ENCODE measurements at places on chromosomes 6 and 20.

- DNase-seq: no peak
These were observed 151.5 kb upstream of the MLIP start for GRCh38 chr6:53959717-53960116.

DNA sequence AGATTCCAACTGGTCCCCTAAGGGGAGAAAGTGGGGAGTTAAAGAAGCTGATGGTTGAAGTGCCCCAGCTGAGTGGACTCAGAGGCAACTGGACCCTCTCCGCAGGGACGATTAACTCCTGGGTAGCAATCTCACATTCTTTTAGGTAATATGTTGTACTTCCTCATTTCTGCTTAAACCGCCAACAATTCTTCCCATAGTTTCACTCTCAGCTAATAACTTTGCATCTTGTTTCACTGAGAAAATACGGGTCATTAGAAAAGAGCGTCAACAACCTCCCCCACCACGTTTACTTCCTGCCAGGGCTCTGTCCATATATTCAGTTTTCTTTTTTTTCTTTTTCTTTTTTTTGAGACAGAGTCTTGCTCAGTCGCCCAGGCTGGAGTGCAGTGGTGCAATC, 39.5 kb upstream of the CHD6 start:
- no peak for DNase-seq

GRCh38 chr20:54132612-54133433, 41.0 kb downstream of the CYP24A1 start:
- DNase-seq: peak; percentile 81

- no peak for DNase-seq
These were observed 40.3 kb downstream of the UQCC2 start for GRCh38 chr6:33670971-33671743.

DNA sequence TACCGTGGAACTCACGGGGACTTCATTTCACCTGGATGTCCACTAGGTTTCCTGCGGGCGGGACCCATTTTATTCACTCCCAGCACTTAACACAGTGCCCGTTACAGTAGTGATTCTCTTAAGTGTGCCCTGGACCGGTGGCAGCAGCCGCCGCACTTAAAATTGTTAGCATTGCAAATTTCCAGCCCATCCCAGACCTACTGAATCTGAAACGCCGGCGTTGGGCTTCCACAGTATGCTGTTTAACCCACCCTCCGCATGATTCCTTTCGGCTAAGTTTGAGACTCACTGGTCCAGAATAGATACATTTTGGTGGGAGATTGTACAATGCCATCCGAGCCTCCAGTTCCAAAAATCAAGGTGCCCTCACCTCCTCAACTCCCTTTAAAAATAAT, 967 bp downstream of the SMPDL3A start:
- DNase-seq: peak; percentile 57

DNA sequence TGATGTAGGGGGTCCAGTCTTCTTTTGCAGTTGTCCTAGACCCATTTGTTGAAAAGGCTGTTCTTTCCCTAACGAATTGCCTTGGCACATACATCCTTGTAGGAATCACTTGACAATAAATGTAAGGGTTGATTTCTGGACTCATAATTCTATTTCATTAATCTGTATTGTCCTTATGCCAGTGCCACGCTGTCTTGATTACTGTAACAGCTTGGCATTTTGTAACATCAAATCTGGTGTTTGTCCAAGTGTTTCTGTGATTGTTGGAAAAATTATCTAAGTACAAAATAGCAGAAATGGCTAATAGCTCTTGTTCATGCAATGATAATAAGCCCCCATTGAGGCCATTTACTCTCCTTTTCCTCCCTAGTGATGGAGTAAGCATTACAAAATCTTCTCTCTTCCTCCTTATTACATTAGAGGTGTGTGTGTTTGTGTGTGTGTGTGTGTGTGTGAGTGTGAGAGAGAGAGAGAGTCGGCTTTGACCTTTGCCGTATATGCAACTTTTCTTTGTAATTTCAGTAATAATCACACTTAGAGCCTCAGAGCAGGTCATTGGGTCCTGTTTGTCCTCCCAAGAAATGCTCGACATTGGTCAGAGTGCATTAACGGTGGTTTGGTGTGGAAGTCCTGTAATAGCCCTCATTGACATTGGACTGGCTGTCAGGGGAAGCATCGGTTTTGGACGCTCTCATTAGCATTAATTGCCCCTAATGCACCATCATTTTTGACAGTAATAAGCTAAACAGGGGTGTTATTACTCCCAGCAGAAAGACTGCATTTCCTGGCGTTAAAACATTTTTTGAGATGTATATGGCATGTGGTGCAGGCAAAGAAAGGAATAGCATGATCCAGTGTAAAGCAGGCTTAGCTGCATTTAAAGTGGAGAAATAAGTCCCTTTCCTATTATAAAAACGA, 40.7 kb upstream of the MROH8 start:
- no peak for DNase-seq

GRCh38 chr6:50935442-50935841, 116.8 kb downstream of the TFAP2B start:
- no peak for DNase-seq

- peak; percentile 73 for DNase-seq
These were observed 161.2 kb downstream of the EYA2 start for GRCh38 chr20:47055699-47056369.

DNA sequence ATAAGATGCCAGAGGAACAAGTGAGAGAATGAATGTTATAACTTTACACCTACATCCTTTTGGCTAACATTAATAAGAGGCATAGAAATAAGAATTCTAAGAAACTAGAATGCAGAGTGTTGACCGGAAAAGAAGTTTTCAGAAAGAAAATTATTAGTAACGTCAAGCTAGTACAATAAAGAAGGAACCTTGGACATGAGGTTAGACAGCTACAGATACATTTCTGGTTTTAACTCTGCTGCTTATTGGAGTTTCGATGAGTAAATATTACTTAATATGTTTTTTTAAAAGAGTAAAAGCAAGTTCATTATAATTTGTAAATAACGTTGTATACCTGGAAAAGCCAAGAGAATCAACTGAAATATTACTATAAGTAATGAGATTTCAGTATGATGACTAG, 22.7 kb downstream of the TAB2 start:
- no peak for DNase-seq

DNA sequence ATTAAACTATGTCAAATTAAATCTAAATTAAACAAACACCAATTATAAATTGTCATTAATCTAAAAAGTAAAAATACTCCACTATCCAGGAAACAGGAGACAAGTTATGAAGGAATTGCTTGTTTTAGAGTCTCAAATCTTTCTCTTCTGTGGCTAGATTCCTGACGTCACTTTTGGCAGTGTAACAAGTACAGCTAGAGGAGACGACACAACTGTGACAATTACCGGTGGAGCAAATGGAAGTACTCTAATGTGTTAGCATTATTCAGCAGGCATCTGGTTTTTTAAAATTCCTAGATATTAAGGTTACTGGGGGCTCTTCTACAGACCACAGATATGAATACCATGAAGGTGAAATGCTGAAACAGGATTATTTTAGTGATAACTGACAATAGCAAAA, 1042.7 kb downstream of the EPHA7 start:
- peak; percentile 82 for DNase-seq

- DNase-seq: no peak
These were observed 136.1 kb downstream of the INSM1 start for GRCh38 chr20:20503777-20504530.

GRCh38 chr20:32607727-32608663, 22.9 kb upstream of the NOL4L start:
- no peak for DNase-seq

- no peak for DNase-seq
These were observed 916 bp downstream of the PABPC1L start for GRCh38 chr20:44910690-44911262.

DNA sequence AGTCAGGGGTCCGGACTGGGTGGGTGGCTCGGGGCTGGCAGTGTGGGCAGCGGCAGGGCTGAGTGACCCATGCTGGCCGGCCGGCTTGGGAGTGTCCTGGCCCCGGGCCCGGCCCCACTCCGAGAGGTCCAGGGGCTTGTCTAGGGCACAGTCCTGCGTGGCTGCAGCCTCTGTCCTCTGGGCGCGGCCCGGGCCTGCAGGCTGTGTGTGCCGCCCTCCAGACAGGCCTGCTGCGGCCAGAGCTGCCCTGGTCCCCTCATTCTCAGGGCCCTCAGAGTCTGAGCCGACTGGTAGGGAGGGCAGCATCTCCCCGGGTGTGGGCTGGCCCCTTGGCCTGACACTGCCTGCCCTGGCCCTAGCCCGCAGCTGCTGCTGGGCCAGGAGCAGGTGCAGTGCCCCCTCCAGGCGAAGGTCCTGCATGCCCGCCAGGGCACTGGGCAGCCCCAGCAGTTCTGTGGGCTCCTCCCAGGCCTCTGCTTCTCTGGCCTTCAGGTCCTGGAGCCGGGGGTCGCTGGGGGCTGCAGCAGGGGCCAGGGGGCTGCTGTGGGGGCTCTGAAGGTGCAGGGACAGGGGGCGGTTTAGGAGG, 6.9 kb upstream of the CABLES2 start:
- DNase-seq: no peak

GRCh38 chr6:41231246-41231645, 3.1 kb downstream of the TREML4 start:
- DNase-seq: no peak

DNA sequence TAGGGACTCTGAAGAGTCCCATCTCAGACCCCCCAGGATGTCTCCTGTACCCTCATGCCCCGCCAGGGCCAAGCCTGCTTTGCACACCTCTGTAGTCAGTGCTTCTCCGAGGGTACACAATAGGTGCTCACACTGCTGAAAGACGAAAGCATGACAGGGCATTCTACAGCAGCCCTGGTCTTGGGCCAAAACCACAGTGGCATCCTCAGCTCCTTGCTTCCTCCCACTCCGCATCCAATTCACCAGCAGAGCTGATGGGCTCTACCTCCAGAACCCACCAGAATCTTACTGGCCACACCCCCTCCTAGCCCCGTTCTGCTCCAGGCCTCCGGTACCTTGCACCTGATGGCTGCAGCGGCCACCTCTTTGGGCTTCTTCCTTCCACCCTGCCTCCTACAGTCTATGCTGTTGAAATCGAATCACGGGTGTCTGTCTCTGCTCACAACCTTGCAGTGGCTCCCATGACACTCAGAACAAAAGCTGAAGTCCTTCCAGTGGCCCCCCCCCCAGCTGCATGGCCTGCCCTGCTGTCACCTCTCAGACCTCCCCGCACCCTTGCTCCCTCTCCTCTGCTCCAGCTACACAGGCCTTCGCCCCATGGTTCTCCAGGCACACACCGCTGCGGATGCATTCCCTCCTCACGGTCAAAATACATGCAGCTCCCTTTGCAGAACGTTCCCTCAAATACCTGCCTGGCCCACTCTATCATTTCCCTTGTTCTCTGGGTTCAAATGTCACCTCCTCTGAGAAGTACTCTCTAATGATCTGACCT, 1.2 kb downstream of the ANGPT4 start:
- DNase-seq: no peak

DNA sequence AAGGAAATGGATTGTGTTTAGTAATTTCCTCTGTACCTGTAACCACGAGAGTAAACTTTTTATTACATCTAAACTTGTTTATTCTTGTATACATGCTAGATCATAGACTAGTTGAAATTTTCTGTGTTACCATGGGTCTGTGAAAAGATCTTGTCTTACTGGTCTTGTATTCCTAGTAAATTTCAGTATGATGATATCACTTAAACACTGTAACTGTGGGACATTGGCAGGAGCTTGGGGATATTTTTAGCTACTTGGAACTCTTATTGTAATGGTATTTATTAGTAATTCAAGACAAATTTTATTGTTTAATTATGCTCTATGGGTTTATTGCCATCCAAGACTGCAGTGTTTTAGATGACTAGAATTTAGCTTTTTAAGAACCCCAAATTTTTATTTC, 25.9 kb upstream of the TULP4 start:
- peak; percentile 62 for DNase-seq

- peak; percentile 33 for DNase-seq
These were observed 77.1 kb downstream of the CBFA2T2 start for GRCh38 chr20:33566781-33567603.

DNA sequence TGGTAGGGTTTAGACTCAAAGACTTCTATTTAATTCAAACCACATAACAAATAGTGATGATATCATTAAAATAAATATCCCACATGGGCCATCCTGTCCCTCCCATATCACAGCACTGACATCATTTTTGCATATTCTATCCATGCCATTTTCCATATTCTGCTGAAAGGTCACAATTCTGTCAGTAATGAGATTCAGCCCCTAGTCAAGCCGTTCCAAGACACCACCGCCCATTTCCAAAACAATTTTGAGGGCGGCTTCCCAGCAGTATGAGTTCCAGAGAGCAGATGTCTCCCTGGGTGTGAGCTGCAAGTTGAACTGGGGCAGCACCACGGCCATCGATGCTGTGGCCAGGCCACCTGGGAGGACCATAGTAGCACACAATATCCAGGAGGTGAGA, 65.1 kb upstream of the PLEKHG1 start:
- peak; percentile 31 for DNase-seq

DNA sequence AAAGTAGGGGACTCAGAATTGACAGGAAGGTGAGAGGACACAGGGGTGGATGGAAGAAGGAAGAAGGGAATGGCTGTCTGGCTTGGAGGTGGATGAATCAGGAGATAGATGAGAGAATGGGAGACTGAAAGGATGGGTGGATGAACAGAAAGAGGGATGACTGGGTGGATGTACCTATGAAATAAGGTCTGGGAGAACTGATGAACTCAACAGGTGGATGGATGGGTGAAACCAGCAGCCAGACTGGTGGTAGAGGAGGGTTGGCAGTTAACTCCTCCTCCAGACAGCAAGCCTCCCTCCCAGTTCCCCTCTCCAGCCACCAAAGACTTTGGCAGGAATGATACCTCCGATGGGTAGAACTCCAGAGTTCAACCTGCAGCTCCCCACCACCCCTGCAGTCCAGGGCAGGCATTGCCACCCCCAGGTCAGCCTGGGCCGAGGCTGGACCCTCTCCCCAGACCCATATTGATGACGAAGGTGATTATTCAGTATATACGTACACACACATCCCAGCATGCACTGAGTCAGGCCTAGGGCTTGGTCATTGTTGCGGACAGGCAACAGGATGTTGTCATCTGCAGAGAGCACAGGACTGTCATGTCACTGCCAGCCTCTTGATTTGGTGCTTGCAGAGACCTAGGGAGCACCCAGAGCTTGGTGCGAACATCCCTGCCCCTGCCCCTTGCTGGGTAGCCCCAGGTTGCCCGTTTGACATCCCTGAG, 2.0 kb downstream of the SUN5 start:
- no peak for DNase-seq

- DNase-seq: no peak
These were observed 143.2 kb downstream of the CEBPB start for GRCh38 chr20:50333812-50334211.

- no peak for DNase-seq
These were observed 278.9 kb downstream of the SAMD5 start for GRCh38 chr6:147787417-147787816.

DNA sequence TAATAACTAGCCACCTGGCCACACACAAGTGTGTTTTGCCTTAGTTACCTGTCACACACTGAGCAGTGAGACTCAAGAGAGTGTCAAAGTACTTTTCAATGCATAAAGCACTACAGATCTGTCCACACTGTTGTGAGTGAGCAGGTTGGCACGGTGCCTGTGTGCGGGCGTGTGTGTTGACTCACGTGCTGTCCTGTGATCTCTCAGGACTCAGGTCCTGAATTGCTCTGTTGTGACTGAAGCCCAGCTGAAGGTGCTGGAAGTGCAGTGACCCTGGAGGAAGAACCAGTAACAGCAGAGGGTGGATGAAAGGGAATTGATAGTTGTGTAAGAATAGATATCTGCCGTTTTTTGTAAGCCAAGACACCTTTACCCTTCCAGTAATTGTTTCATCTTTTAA, 18.3 kb downstream of the SLC16A10 start:
- peak; percentile 34 for DNase-seq

- DNase-seq: peak; percentile 28
These were observed at the start of gene SLC17A9 for GRCh38 chr20:62952373-62952967. Gene SLC17A9, plus strand, starts transcription at chr20:62952709. Its CDS starts 122 bp downstream, at chr20:62952831.

Measured in tongue (tissue), 3 donors.